ENCODE measurements at places on chromosomes 5 and 9.

GRCh38 chr9:137034039-137034708 is 2.3 kb upstream of the FUT7 start:
- no peak for DNase-seq

DNA sequence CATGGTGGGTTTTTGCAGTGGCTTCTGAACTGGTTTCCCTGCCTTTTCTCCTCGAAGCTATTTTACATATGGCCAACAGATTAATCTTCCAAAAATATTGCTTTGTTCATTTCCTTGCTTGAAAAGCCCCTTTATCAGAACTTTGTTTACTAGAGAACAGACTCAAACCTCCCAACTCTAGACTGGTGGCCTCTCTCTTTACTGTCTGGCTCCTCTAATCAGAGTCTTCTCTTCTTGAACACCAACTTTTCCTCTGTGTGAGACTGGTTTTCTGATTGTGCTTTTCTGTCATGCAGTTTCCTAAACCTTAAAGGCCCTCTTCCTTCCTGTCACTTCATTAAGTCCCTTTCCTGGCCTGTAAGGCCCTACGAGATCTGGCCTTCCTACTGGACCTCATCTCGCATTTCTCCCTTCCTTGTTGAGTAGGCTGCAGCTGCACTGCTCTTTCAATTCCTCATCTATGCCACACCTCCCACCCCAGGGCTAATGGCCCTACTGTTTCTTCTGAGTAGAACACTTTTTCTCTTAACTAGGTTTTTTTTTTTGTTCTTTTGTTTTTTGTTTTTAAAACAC is 5.7 kb downstream of the C9orf43 start:
- DNase-seq: no peak

DNA sequence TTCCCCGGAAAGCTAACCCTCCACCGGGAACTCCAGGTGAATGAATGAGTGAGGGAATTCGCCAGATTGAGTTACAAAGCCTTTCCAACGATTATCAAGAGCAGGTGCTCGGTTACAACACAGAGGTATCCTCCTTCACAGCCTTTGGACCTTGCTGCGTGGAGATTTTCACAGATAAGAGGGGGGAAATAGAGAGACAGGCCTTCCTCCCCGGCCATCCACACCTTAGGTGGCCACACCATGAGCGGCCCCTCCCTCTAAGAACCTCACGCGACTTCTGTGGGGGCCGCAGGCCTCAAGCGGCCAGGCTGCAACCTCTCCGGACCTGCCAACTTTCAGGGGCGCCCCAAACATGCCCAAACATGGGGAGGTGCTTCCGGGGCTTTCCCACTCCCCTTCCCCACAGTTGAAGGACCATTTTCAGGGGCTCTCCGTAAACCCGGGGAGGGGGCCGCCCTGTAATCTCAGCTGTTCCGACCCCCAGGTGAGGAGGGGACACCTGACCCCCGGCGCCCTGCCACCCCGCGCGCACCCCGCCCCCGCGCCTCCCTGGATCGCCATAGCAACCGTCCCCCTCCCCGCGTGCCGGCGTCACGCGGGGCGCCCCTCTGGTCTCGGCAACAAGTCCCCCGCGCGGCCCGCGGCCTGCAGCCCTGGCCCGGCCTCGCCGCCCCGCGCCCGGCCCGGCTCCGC is 603 bp downstream of the DENND1A start:
- no peak for DNase-seq

DNA sequence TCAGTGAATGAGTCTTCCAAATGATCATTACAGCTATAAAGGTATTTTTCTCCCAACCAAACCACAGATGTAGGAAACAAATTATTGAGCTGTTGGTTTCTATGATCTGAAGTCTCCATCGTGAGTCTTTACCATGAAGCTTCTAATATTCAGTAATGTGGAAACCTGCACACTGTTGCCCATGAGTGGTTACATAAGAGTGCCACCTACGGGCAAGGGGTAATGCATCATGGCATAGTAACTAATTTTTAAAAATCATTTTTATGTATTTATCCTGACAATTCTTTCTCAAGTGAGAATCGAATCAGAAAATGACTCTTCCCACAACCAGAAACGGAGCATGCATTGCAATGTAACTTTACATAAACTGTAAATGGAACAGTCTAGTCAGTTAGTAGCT is 282.5 kb upstream of the SMARCA2 start:
- no peak for DNase-seq

DNA sequence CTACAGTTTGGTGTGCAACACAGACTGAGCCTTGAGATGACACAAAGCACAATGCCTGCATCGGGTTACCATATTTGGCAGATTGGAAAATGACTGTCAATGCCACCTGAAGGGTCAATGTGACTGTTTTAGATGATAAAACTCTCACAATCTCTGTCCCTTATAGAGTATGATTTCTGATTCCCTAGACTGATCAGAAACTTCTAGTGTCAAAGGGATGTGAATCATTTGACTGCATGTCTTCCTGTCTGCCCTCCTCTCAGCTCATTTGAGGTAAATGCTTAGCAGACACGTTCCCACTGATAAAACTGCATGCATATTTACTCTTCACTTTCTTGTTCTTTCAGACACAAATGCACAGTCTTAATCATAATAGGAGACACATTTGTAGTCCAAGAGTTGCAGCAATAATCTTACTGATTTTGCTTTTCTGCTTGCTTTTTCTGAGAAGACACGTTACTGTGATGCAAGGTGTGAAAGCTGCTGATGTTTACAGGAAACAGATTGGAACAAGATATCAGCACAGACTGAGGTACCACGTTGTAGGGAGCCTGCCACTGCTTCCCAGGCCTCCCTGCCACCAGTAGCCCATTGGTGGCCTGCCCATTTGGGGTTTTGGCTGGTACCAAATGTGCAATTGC is 77.8 kb downstream of the GCNT4 start:
- no peak for DNase-seq

DNA sequence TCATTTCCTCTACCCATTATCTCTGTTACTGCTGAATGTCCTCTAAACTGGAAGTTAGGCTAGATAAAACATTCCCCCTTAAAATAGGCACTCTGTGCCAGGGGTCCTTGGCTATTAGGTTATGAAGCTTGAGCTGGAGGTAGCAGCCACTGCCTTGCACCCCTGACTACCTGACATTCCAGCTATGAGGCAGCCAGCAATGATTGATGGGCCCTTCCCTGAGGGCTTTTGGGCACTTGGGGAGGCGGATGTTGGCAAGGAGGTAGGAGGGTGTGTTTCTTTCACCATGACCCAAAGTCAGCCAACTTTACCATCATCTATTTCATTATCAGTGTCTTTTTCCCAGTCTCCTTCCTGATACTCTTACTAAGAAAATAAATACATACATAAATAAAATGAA is 17.1 kb downstream of the TARS1 start:
- DNase-seq: no peak

GRCh38 chr5:57429513-57430120 is 53.0 kb downstream of the ACTBL2 start:
- DNase-seq: no peak

GRCh38 chr9:123772967-123773366 is 157.0 kb downstream of the DENND1A start:
- DNase-seq: no peak

DNA sequence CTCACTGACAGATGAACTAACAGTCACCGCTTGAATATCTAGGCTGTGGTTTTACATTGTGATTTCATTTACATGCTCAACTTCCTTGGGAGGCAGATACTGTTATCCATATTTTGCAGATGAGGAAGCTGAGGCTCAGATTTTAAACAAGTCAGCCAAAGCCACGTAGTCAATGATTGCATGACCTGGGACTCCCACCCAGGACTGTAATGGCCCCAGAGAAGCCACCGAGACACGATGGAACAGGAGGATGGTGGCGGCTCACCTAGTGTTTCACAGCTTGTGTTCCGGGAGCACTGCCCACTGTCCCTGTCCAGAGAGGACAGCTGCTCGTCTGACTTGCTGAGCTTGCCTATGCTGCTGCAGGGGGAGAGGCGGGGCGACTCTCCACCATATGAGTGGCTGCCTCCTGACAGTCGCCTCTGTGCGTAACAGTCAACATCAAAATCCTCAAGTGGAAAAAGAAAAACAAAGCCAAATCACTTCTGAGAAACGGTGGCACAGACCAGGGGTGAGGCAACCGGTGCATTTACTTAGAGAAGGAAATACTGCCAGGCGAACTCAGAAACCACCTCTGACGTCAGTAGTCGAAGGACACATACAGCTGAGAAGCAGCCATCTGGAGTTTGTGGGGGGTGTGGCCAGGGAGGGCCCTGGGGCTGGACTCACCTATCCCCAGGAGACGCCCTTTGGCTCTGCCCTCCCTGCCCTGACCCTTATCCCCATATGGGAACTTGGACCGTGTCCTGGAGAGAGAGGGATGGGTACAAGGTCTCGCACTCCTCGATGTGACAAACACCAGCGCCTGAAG is 82.5 kb downstream of the PRRT1B start:
- DNase-seq: no peak

DNA sequence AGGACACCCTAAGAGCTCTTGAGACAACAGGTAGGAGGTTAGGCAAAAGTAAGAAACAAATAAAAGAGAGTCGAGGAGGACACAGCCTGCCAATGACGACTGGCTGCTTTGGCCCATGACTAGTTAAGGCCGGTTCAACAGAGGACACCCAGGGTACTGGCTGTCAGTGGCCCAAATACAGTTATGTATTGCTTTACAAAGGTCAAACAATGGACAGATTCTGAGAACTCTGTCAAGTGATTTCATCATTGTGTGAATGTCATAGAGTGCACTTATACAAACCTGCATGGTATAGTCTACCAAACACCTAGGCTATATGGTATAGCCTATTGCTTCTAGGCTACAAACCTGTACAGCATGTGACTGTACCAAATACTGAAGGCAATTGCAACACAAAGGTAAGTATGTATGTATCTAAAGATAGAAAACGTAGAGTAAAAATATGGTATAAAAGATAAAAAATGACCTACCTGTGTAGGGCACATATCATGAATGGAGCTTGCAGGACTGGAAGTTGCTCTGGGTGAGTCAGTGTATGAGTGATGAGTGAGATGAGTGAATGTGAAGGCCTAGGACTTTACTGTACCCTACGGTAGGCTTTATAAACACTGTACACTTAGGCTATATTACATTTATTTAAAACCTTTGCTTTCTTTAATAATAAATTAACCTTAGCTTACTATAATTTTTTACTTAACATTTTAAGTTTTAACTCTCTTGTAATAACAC is 6.5 kb upstream of the FAM81B start:
- no peak for DNase-seq

DNA sequence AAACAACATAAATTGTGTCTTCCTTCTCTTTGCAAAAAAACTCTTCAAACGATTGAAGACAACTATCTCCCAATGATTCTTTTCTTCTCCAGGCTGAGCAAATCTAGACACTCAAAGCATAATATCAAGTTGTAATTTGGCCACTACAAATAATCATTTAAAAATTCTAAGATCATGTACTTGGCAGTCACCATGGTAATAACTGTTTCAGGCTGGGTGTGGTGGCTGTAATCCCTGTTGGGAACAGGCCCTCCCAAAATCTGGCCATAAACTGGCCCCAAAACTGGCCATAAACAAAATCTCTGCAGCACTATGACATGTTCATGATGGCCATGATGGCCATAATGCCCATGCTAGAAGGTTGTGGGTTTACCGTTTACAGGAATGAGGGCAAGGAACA is 52.0 kb downstream of the PJA2 start:
- no peak for DNase-seq

DNA sequence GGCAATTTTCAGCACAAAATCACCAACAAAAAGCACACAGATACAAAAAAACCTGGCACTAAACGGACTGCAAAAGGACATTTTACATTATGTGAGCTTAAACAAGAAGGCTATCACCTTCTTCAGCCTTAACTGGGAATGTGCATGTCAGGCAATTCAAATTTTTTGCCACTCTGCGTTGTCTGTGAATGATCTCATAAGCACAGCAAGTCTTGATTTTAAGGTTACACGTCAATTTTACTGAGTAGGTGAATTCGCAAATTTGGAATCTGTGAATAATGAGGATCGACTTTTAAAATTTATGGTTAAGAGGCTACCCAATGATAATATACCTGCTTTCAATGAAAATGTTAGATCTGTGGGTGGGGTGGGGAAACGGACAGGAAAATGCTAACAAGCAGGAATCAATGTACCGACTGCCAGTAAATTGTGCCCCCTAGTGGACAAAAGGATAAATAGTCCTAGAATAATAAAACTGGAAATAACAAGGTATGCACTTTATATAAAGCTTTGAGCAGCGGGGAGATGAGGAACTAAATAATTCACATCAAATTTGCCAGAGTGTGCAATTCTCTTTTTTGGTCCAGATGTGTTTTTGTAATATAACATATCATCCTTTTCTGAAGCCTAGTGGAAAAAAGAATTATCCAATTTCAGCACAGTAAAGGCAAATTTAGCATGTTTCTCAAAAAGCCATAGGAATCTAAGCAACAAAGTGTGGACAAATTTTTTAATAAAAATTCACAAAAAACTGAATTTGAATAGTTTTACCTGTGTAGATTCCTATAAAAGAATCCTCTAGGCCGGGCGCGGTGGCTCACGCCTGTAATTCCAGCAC is 20.5 kb downstream of the EQTN start:
- DNase-seq: no peak

DNA sequence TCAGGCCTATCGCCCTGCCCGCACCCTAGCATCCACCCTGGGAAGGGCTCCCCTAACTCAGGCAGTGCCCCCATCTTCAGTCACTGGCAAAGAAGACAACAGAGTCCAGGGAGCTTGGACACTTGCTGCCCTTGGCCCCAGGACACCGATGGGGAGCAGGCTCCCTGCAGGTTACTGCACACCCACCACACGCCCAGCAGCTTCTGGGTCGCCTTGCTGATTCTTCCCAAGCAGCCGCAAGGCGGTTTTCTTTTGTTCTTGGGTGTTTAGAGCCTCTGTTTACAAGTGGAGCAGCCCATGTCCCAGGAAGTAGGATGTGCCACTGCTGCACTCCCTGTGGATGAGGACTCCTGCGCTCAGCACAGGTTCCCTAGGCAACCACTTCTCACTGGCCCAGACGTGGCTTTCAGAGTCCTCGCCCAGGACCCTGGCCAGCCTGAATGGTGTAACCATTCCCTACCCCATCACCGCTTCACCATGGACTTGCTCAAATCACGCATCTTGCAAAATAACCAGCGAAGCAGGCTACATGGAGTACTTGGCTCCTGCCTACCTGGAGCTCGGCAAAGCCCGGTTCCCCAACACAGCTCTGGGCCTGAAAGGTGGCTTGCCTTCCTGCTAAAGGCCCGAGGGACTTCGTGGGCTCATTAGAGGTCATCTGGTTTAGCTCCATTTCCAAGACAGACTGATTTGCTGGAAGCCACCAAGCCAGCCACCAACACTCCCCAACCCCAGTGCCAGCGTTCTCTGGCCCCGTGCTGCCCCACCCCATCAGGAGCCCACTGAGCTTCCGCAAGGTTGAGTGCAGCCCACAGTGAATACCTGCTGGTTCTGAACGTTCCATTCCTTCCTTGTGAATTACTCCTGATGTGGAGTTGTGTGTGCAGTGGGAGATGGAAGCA is 60.0 kb downstream of the PSMB7 start:
- DNase-seq: no peak

Data from hippocampal formation (tissue), 2 donors.